ENCODE measurements at places on chromosomes 11 and 22.
A peak's percentile ranks its signal among the peaks of the same experiment; 100 is the strongest.

GRCh38 chr11:134004496-134005172 is 47.9 kb upstream of the IGSF9B start:
- DNase-seq, result no peak

DNA sequence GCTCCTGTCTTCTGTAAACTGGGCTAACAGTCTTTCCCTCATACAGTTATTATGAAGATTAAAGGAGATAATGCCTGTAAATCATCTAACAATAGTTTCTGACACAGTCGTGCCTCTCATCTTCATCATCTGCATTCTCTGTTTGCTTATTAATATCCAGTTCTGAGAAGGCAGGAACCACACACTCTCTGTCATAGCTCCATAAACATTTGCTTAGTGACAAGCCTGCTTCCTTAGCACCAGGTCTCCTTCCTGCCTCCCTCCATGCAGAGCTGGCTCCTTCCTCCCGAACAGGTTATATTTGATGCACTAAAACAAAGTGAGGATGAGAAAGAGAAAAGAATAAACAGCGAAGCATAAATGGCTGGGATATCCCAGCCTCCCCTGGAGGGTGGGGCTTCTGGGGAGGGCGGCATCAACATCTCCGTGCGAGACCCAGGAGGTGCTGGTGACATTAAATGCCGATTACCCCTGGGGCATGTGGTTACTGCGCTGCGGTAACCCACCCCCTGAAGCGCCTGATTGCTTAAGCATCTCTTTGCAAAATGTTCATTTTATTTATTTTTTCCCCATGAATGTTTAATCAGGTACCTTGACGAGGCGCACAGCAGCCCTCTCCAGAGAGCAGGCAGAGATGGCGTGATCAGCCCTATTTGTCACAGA is 404.9 kb downstream of the NXPE2 start:
- no peak for DNase-seq

DNA sequence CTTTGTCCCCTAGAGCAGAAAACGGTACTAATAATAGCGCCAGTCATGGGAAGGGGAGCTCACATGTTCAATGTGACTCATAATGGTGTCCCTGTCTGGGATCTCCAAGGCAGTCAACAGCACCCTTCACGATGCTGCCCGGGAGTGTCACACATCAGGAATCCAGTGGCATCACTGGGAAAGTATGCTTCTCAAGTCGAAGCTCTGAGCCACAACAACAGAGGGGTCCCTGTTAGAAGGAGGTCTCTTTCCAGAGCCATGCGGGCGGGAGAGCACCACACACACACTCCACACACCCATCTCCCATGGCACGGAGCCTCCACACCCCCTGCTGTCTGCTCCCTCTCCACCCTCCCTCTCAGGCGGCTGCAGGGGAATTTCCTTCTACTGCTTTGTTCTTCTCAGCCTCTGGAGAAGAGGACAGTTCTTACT is 119.7 kb downstream of the ETS1 start:
- DNase-seq, result no peak

DNA sequence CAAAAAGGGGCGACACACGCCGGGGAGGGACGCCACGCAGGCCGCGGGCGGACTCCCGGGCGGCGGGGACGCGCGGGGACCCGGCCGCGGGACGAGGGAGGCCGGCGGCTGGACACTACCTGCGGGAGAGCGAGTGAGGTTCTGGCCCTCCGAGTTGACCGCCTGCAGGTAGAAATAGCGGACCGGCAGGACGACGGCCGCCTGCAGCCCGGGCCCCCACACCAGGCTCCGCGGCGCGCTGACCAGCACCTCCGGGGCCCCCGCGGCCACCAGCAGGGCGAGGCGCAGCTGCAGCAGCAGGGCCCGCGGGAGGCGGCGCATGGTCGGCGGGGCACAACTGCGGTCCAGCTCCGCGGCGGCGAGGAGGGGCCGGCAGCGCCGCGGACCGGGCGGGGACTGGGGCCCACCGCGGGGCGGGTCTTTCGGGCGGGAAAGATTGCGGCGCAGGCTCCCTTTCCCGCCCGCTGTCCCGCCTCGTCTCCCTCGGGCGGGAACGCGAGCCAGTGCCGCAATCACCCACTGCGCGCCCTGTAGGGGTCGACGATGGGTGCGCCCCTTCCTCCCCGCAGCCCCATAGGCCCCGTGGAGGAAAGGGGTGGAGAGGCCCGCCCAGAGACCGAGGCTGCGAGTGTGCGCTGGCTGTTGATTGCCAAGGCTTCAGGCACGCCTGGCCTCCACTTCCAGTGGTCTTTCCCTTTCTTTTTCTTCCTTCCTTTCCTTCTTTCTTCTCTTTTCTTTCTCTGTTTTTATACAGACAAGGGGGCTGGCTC is at the start of gene POGLUT3:
POGLUT3 (minus strand) TSS at position 339 of the 770 bp plus-strand sequence; CDS start at position 321, 18 bp downstream.
- DNase-seq, result peak; percentile 64

- DNase-seq, result no peak
Observed at GRCh38 chr11:773830-774229, 3.5 kb downstream of the GATD1 start.

- no peak for DNase-seq
Observed at GRCh38 chr11:102802341-102802740, 4.4 kb upstream of the MMP1 start.

DNA sequence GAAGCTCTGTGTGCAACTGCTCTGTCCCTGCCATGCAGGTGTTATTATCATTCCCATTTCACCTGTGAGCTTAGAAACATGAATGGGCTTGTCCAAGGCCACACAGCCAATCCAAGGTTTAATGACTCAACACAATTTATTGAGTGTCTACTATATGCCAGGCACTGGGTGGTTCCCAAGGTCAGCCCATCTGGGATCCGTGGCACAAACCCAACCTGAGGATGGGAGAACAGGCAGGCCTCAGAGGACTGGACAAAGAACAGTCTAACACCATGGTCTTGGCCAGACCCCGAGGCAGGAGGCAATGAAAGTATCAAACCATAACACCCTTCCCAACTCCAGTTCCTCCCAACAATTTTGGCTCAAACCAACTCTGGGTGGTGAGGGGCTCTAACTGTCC is 15.7 kb downstream of the SPATA19 start:
- DNase-seq, result no peak

- DNase-seq, result peak; percentile 65
Observed at GRCh38 chr22:30694640-30695350, at the start of gene OSBP2. Gene OSBP2 (plus strand): TSS chr22:30694874. CDS start chr22:30694910, 36 bp downstream.

DNA sequence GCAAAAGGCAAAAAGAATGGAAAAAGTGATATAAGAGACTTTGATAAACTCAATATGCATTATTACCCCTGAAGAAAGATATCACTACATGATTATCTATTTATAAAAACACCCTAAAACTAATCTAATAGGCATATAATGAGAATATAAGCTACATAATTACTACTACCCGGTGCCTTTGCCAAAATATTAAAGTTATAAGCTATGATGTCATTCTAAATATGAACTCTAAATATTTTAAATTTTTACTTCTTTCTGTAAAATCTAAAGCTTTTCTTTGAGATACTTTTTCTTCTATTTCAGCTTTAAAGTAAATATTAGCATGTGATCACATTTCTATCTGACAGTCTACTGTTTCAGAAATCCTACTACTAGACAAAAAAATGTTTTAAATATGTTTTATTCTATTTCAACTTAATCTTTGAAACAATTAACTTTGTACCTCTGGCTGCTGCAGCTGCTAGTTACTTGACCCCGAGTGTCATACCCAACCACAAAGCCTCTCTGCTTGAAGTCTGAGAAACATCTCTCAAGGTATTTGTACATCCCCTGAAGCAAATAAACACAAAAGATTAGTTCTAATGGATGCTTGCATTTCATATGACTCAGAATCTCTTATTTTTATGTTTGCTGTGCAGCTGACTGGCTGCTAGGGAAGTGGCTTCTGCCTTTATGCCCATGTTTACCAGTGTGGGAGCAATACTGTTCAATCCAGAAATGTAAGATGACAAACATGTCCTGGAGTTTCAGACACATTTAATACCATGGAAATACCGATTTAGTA is 26.8 kb downstream of the PGM2L1 start:
- no peak for DNase-seq

GRCh38 chr11:60396382-60396781 is at the start of gene MS4A14:
Gene MS4A14 (plus strand): TSS chr11:60396459. CDS start chr11:60396579, 120 bp downstream.
- DNase-seq, result no peak

DNA sequence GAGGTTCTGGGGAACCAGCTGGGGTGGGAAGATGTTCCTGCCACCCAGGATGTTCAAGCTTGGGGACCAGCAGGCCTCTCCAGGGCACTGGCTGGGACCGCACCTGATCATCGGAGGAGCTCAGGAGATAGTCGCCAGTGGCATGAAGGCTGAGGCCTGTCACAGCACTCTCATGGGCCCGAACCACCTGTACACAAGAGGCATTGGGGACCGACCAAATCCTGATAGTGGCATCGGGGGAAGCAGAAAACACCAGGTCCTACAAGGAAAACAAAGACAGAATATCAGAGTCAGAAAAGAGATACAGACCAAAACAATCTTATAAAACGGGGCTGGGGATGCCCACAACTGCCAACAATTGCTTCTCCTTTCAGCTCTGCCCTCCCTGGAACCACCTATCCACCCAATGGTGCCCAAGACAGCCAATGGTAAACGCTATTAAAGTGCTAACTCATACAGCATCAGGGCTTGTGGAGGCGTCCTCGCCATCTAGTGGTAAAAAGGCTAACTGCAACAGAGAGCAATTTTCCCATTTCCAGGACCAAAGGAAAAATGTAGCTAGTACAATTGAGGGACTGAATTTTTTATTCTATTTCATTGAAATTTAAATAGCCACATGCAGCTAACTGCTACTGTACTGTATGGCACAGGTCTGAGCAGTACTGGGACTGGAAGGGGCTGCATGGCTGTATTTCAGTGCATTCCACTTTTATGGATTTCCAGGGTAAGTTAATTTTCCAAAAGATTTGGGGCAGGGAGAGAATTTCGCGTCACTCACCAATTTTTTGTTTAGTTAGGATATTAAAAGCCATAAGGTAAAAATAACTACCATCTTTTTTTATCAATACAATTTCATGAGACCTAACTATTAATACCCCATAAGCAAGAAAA is 7.1 kb downstream of the PRPF19 start:
- peak; percentile 31 for DNase-seq

GRCh38 chr11:25981998-25982397 is 349.9 kb upstream of the ANO3 start:
- DNase-seq, result no peak

DNA sequence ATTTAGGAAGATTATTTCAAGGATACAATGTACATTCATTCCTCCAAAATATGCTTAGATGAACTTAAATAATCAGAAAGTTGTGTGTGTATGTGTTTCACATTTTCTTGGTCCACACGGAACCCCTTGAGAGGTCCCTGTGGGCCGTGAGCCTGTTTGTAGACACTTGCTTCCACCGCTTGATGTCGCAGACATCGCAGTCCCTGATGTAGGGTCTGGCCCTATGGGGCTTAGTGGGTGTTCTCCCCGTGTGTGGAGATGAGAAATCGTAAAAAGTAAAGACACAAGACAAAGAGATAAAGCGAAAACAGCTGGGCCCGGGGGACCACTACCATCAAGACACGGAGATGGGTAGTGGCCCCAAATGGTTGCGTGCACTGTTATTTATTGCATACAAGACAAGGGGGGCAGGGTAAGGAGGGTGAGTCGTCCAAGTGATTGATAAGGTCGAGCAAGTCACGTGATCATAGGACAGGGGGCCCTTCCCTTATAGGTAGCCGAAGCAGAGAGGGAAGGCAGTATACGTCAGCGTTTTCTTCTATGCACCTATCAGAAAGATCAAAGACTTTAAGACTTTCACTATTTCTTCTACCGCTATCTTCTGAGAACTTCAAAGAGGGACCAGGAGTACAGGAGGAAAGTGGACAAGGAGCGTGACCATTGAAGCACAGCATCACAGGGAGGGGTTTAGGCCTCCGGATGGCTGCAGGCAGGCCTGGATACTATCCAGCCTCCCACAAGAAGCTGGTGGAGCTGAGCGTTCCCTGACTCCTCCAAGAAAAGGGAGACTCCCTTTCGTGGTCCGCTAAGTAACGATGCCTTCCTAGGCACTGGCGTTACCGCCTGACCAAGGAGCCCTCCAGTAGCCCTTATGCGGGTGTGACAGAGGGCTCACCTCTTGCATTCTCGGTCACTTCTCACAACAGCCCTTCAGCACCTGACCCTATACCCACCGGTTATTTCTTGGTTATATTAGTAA is 1.2 kb upstream of the APOBEC3C start:
- no peak for DNase-seq

DNA sequence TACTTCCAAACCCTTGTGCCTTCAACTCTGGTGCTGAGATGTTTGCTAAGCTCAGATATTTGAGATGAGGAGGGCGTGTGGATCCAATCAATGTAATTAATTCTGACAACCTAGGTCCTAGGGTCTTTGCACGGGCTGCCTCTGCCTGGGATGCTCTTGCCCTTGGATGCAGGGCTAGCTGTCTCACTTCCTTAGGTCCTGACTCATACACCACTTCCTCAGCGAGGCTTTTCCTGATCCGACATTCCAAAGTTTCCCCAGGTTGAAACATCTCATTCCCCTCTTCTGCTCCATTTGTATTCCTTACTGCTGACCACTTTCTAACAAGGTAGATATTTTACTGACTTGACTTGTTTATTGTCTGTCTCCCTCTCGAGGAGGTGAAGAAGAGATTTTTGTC is 43.0 kb upstream of the NTM start:
- DNase-seq, result no peak

GRCh38 chr11:110747531-110747930 is 35.3 kb upstream of the ARHGAP20 start:
- DNase-seq, result no peak

DNA sequence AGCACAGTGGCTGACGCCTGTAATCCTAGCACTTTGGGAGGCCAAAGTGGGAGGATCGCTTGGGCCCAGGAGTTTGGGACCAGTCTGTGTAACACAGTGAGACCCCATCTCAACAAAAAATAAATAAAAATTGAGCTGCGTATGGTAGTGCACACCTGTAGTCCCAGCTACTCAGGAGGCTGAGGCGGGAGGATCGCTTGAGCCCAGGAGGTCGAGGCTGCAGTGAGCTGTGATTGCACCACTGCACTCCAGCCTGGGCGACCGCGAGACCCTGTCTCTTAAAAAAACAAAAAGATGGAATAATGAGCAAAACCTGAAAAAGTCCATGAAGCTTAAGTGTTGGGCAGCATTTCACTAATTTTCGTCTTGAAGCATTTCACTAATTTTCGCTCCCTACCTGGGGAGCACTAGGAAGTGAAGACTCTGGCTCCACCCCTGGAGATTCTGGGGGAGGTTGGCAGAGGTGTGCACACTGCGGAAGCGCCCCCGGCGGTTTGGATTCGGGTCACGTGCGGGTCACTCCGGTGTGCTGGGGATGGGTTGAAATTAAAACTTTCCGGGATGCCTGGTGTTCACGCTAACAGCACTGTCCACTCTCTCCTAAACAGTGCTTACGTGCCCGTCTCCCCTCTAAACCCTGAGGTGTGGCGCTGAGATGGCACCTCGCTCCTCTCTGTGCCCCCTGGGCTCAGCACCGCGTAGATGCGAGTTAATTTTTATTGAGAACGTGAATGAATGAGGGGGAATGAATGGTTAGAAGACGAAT is 906 bp upstream of the NAA40 start:
- DNase-seq, result peak; percentile 30

DNA sequence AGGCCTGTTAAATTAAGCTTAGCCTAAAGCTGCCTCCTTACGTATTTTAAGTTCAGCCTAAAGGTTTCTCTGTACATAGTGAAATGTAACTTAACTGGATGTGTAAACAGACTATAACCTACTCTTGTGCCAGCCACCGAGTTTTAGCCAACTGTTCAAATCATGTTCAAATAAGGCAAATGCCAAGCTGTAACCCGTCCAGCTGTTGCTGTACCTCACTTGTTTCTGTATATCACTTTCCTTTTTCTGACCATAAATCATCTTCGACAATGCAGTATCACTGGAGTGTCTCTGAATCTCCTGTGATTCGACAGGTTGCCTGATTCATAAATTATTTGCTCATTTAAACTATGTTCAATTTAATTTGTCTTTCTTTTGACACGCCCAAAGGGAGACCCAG is 4.0 kb upstream of the PLAAT5 start:
- no peak for DNase-seq
